ENCODE measurements at places on chromosomes 16 and 17.
A peak's percentile ranks its signal among the peaks of the same experiment; 100 is the strongest.

GRCh38 chr16:65958086-65958485, 408.4 kb upstream of the CDH5 start:
- no peak for DNase-seq

DNA sequence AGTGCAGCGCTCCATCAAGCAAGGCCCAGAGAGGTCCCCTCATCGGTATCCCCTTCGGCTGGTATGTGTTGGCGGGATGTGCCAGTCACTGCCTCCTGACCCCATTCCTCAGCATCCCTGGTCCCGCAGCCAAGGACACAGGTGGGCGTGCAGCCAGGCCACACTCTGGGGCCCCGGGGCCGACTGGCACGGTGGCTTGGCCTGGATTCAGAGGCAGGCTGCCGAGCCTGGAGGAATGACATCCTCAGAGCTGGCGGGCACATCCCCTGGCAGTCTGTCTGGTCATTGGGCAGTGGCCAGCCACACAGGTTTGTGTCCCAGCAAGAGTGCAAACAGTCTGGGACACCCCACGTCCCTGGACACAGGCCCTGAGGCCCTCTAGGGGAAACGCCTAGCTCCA, 111.1 kb downstream of the SDK2 start:
- DNase-seq = peak; percentile 51

DNA sequence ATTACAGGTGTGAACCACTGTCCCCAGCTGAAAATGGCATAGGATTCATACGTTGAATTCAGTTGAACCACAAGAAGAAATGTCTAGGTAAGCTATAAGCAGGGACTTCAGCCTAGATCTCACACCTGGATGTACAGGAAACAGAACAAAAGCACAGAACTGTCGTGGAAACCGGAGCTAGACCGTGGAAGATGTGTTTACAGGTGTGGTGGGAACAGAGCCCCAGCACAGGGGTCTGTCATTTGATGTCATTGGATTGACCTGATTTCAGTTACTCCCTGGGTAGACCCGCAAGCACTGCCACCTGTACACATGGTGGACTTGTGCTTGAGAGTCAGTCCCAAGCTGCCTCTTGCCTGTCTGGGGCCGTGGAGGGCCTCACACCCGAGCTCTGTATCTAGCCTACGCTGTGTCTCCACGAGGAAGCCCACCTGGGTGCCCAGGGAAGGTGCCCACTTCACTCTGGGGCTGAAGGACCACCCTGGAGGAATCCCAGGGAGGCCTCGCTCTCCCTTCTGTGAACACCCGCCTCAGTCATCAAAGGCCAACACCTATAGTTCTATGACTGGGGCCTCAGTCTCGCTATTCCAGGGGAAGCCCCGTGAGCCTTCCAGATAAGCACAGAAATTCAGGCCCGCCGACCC, 32.2 kb upstream of the MLKL start:
- no peak for DNase-seq

DNA sequence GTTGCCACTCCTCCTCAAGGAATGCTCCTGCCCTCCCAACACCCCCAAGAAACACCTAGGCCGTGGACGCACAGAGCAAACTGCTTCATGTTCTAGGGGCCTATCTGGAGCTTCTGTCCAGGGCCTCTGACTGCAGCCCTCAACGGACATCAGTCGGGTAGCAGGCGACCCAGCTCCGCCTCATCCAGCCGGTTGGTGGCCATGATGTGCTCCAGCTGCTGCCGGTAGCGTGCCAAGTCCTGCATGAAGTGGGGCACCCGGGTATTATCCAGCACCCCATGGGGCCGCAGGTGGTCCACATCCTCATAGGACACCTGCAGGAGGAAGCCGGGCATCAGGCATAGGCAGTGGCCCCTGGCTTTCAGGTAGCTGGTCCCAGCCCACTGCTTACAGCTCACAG, 6.3 kb downstream of the NOL3 start:
- no peak for DNase-seq

DNA sequence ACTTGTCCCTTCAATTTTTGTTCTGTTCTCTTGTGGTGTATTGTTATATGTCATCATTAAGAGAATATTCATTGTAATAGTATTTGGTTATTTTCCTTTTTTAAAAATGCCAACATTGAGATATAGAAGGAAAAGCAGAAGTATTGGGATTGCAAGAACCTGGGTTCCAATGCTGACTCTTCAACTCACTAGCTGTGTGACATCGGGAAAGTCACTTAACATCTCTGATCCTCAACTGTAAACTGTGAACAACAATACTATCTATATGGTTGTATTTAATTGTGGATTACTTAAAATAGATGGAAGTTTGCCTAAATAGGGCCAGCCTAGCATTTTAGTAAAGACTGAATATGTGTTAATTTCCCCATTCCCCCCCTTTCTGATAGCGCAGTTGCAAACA, 55.8 kb downstream of the TMEM186 start:
- no peak for DNase-seq

DNA sequence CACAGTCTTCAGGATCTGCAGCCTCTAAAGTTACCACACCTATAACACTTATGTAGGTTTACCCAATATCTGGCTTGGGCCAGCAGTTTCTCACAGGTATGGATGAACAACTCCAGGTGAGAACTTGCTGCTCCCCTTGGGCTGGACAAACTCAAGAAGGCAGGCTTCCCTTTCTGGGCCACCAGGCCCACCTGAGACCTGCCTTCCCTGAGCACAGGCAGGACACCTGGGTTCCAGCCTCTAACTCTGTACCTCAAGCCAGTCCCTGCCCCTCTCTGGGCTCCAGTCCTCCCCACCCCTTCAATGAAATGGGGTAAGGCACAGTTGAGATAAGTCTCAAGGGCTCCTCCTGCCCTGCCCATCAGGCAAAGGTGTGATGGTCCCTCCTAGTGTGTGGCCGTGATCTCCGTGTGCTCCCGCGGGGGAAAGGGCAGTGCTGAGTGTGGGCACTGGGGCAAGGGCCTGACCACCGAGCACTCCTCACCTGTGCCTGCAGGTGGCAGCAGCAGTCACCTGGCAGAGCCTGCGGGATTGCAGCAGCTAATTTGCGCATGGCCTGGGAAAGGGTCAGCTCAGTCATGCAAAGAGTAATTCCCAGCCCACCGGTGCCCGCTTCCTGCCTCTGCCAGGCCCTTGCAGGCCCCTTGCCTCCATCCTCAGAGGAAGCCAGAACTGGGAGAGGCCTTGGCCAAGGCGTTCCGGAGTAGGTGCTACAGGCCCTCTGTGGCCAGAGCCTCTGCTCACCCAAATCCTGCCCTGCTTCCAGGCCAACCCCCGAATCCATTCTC, 28.2 kb upstream of the ADGRG1 start:
- DNase-seq = peak; percentile 73

DNA sequence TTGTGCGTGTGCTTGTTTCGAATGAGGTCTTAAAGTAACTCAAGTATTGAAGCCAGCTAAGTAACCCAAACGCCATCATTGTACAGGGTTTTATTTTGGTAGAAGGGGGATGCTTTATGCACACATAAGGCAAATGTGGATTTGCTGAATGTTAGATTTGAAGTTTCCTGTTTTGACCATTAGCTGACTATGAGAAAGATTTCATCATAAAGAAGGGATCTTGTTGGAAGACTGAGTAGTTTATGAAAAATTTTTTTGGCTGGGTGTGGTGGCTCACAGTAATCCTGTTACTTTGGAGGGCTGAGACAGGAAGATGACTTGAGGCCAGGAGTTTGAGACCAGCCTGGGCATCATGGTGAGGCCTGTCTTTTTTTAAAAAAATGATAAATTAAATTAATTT, 10.0 kb upstream of the ZFP3 start:
- no peak for DNase-seq

GRCh38 chr16:85662482-85662812, 26.3 kb downstream of the GINS2 start:
- DNase-seq = peak; percentile 35

DNA sequence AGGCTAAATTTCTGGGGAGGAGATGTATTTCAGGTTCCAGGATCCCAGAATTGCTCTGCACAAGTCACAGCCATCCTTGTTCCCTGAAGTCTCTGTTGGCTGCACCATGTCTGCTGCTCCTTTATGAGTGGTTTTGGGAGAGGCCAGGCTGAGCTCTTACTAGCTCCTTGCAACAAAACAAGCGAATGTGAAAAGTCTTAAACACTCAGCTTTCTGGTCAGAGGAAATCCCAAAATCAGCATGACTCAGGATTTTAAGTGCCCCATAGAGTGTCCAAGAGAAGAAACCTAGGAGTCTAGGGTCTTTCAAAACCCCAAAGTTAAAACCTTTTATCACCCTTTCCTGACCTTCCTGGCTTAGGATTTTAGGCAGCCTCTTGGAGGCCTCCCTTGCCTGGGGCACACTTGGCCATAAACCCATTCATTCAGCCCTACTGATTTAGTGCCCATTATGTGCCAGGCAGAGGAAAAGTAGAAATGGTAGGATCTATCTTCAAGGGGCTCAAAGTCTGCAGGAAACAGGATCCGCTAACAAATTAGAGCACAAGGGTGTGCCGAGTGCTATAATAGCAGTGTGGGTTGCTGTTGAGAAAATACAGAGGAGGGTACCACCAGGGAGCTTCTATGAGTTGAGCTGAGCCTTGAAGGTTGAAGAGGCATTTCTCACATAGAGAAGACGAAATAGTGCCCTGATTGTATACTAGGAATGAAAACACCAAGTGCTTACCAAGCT, 36.9 kb downstream of the SOST start:
- no peak for DNase-seq

DNA sequence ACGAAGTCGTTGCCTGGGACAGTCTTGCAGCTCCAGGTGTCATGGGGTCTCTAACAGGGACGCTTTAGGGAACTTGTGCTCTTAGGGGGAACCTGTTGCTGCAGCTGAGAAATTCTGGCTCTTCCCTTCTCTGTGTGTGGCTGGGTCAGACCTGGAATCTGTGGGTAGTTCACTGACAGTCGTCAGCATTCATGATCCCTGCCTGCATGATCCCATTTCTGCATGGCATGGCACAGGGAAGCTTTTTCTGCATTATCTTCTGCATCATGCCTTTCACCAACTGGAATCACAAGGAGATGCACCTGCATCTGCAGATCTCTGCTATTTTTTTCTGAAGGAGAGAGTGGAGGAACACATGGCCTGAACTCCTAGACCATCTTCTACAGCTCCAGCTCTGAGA, 85.6 kb downstream of the SOX9 start:
- no peak for DNase-seq

- no peak for DNase-seq
Observed at GRCh38 chr16:68473358-68474070, 25.2 kb upstream of the SMPD3 start.

DNA sequence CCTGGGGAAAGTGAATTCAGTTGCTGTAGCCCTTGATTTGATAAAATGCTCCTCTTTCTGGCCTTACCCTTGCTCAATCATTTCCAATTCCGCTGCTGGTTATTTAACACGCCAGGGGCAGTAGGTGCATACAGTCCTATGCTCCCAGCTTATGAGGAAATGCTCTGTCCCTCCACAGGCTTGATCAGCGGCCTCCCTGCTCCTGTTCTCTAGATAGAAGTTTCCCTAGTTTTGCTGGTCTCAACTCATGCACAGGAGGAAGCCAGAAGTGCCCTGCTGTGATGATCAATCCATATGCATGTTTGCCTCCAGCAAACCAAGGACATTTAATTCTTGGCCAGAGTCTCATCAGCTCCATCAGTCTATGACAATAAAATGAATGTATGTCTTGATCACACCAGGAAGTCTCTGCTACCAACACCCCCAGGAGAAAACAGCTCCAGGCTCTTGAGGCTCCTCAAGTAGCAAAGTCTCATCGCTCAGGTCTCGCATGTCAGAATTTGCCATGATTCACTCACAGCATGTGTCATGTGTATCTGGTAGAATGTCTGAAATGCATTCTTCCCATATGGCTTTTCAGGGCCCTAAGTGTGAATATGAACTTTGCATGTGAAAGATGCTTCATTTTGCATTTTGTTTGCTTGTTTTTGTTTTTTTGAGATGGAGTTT, 208.9 kb downstream of the CDH13 start:
- DNase-seq = no peak

DNA sequence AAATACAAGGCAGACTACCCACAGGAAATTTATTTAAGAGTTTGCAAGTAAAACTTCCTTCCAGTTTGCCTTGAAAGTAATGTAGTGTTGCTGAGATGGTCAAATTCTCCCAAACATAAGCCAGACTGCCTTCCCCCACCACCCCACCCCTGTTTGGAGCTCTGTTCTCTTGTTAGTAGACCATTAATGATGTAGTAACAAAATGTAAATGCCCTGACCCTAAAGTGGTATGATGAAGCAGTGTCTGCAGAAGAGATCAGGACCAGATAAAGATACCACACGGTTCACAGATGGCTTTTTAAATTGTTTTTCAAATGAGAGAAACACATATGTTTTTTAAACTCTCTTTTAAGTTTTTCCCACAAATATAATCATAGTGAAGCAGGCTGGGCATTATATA, 136.4 kb upstream of the TMEM97 start:
- no peak for DNase-seq

GRCh38 chr17:78974635-78975591, 4.8 kb downstream of the LGALS3BP start:
- DNase-seq = peak; percentile 71

- no peak for DNase-seq
Observed at GRCh38 chr17:39543664-39544063, 64.1 kb downstream of the NEUROD2 start.

- no peak for DNase-seq
Observed at GRCh38 chr16:5175266-5175665, 77.7 kb upstream of the EEF2KMT start.

- DNase-seq = no peak
Observed at GRCh38 chr16:68768771-68769170, 31.7 kb downstream of the CDH1 start.
